NAMALWA (cell line): ENCODE measurements at places on chromosomes 1 and 21.

- DNase-seq: no peak
These were observed 6.6 kb downstream of the HEYL start for GRCh38 chr1:39632682-39633417.

DNA sequence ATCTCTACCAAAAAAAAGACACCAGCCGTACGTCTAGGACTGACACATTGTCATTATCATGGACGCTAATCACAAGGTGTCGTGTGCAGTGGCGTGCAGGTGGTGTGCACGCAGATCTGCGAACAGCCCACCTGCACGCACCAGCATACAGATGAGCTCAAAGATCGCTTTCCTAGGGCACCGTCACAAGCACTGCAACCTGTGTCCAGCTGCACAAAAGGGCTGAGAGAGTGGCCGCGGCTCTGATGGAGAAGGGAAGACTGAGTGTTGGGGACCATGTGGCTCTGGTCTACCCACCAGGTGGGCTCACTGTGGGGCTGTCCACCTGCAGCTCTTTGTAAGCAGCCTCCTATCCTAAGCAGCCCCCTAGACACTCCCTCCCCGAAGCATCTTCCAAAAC, 50.9 kb downstream of the S100B start:
- DNase-seq: no peak

DNA sequence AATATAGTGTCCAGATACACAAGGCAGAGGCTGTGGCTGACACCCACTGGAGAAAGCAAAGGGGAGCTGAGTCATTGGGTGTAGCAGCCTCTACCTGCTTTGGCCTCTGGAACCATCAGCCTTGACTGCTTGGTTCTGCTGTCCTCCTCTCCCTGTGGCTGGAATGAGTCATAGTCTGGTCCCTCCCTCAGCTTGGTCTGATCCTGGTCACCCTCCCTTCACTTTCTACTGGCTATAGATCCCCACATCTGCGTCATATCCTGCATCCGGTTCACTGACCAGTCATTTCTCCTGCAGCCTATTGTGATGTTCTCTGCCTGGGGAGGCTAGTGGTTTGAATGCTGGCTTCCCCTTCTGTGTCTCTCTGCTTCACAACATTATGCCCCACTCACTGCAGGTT, 372.8 kb upstream of the DAB1 start:
- DNase-seq: no peak

DNA sequence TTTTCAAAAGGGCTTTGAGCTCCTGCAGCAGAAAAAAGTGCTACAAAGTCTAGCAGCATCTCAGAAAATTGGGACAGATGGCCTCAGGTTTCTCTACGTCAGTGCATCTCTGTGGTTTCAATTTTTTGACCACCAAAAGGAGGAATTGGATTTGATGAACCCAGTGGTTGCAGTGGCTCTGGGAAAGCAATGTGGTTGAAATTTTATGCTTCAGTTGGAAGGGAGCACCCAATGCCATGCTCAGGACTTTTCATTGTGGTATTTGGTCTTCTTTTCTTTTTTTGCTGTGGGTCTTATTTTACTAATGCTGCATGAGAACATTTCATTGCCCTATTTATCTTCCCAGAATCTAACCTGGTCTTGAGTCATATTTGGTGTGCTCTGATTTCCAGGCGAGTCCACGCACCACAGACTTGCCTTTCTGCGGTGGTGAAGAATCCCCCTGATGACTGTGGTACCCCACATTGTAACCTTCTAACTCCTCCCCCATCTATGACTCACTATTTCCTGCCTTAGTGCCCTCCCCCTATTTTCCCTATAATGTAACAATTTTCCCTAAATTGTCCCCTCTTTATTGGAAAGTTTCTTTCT, 56.7 kb downstream of the S1PR1 start:
- no peak for DNase-seq

DNA sequence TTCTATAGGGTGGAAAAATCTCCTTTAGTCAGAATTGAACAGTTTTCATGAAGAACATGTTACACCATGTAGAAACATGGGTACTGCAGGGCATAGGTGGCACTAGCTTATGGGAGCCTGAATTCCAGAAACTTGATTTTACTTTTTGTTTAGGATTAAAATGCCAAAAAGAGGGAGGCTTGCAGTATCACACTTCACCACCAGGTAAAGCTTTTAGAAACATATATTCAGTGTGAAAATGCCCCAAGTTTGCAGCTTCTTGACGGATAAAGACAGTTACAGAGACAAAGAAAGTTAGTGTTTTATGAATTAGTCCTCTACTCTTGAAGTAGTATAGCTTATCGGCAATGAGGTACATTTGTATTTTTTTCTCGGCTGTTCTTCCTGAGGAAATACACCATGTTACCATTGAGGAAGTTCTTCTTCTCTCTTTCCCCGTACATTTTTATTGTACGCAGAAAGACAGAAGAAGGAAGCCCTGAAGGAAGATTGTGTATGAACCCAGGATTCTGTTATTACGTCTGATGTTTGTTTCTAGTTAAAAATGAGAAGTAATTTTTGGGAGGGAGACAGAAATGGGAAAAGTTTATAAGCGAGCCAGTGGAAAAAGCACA, 66.1 kb downstream of the PBX1 start:
- peak; percentile 31 for DNase-seq

DNA sequence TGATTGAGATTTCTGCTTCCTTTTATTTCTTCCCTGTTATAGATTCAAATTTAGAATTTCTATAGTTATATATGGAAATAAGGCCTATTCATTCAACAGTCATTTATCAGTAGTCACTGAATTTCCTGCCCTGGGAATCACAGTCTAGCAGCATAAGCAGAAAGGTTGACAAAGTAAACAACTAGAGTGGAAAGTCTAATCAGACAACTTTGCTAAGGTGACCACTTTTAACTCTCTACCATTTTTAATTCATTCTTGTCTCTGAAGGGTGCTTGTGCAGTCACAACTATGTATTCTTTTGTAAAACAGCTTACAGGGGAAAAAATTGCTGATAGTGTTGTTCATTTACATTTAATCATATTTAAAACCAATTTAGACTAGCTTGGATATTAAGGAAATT, 66.1 kb upstream of the PLA2G4A start:
- DNase-seq: no peak

GRCh38 chr1:48790397-48790796, 13.7 kb upstream of the BEND5 start:
- DNase-seq: no peak

DNA sequence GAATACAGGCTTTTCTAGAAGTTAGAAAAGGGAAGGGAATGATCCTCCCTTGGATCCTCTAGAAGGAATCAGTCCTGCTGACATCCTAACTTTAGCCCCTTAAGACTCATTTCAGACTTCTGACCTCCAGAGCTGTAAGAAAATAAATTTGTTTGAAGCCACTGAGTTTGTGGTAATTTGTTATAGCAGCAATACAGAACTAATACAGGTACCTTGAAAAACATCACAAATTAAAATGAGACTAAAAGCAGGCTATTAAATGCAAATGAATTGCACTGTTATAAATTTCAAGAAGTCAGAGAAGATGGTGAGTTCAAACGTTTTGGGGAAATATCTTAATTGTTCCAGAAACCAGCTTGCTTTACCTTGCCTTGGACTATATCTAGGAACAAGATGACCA, 6.3 kb downstream of the LCA5L start:
- DNase-seq: no peak

GRCh38 chr21:15135867-15136629, 71.2 kb upstream of the NRIP1 start:
- DNase-seq: no peak

- DNase-seq: no peak
These were observed 13.4 kb upstream of the PEF1 start for GRCh38 chr1:31657972-31658510.
